ENCODE measurements at places on chromosomes 3 and 15.

- DNase-seq, result no peak
These were observed 681 bp downstream of the CHMP2B start for GRCh38 chr3:87227835-87228144.

- no peak for DNase-seq
These were observed 294.7 kb downstream of the OXSM start for GRCh38 chr3:26084629-26085028.

GRCh38 chr3:196399485-196399945, 32.7 kb downstream of the UBXN7 start:
- DNase-seq, result no peak

DNA sequence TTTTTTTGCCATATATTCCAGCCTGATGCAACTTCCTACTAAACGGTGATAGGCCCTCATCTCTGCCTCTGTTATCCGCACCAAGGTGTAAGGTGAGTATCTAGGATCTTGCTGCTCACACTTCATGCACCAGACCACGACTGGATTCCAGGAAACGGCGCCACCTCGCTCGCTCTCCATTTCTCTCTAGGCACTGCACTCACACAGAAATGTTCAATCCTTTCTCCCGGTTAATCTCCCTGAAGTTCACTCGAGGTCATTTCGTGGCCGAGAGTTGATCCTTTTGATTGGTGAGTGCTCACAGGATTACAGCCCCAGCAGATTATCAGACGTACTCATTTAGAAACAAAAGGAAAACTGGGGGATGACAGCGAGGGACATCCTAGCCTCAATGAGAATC, 28.1 kb downstream of the MCF2L2 start:
- DNase-seq, result no peak

GRCh38 chr15:65409036-65409631, 13.6 kb downstream of the IGDCC4 start:
- no peak for DNase-seq

GRCh38 chr15:53747501-53748068, 11.9 kb downstream of the WDR72 start:
- no peak for DNase-seq

GRCh38 chr3:57298041-57298440, 5.6 kb upstream of the ASB14 start:
- no peak for DNase-seq

DNA sequence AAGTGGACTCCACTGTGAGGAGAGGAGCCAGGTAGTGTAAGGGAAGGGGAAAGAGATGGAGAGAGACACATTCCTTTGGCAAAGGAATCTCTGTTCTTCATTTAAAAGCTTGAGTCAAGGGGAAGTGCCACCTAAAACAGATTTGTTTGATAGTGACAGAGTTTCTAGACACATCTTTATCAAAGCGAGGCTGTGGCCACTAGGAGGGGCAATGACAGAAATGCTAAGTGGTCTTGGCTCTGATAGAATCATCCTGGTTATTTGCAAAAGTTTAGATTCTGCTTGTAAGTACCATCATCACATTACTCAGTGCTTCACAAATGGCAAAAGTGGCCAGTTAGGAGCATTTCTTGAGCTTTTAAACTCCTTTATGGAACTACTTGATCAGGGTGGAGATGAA, 261.4 kb downstream of the CNTN3 start:
- DNase-seq, result no peak

- no peak for DNase-seq
These were observed 8.3 kb downstream of the ARL14 start for GRCh38 chr3:160685144-160685766.

DNA sequence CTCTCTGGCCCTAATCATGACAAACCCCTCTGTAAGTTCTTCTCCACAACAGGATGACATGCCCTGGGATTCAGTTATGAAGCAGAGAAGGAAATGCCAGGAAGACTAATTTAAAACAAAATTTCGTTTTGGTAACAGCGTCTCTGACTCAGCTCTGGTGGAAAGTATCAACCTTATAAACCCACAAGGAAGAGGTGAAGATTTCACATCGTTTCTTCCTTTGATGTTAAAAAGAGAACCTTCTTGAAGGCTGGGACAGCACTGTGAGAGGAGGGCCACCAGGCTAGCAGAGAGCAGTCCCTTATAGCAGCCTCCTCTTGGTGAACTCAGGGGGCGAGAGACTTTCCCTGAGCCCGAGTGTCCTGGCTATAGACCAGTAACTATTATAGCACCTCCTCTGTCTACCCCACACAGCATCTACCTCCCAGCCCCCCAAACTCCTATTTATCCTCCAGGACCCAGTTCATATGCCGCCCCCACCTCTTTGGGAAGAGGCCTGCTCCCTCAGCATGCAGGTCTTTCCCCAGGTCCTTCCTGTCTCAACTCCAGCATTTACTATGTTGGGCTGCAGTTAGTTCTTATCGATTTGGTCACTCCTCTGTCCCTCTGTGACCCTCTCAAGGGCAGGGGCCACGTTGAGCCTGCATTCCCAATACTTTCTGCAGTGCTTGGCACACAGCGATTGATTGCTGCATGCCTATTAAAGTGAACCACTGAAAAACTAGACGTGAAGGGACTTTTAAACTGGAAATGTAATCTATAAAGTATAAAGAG, 321.5 kb upstream of the ICE2 start:
- DNase-seq, result no peak

DNA sequence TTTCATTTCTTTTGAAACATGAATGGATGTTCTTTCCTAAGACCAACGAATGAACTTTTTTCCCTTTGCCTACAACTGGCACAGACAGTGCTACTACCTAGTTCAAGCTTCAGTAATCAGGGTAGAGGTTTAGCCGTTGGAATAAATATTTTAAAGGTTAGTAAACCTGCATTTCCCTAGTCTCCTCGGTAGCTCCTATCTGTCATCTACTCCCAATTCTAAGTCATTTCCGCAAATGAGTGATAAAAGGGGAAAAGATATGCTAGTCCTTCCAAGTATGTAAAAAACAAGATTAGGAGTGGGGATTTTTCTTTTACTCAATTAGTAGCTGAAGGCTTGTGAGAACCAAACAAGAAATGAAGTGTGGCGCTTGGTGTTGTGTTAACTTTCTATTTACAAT, 15.2 kb downstream of the SLTM start:
- DNase-seq, result no peak

DNA sequence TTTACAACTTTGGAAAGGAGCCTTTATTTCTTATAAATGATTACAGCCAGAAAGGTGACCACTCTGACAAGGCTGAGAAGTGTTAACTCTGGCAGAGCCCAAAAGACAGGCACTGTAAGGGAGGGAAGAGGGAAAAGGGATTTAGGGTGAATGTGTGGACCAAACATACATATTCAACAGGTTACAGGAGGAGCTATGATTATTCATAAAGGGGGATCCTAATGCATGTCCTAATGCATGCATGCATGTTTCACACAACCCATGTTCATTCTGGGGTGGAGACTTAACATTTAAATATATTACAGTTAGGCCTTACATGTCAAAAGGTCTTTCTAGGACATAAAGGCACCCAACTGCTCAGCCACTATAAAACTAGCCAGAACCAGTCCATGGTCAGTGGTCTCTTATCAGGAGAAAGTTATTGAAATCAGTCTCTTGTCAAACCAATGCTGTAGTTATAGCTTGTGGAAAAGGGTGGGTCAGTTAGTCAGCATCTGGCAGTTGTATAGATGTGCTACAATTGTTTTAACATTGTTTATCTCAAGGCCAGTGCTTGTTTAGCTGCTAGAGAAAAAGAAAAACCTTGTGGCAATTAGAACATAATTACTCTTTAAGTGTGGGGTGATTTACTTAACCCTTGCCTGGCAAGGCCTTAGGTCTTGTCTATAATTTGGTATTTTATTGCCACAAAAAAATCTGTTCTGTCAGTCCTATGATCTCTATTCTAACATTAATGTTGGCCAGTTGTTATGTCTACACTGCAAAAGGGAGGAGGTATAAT, 77.5 kb downstream of the RAD18 start:
- no peak for DNase-seq

DNA sequence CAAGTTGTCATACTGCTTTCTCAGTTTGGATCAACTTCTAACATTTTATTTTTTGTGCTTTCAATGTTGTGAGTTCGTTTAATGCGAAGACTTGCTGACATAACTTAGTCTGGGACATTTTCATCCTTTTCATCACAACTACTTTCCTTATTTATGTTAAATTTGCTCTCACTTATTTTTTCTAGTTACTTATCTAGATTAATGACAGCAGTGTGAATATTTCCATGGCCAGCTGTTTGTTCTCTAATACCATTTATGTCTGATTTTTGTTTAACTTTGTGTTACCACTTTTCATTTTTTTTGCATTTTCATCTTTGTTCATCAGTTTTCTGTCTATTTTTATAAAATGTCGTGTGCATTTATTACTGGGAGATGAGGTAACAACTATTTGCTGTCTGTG, 6.2 kb downstream of the SLC25A26 start:
- no peak for DNase-seq

GRCh38 chr3:18208856-18209255, 216.3 kb downstream of the SATB1 start:
- DNase-seq, result no peak

DNA sequence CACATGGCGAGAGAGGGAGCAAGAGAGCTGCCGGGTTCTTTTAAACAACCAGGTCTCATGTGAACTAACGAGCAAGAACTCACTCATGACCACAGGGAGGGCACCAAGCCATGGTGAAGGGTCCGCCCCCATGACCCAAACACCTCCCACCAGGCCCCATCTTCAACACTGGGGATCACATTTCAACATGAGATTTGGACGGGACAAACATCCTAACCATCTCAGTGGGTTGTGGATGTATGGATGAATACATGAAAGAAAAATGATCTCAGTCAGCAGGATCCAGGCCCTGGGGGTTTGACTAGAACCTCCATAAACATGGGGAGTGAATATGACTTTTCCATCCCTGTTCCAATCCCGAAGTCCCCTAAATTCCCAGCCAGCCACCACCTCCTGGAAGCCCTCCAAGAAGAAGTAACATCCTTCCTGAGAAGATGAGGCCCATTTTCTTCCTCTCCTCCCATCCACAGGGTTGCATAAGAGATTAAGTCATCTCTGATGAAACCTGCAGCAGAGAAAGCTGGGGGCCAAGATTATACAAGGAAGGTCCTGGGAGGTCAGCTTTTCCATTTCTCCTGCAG, 9.5 kb downstream of the CAV3 start:
- DNase-seq, result no peak

DNA sequence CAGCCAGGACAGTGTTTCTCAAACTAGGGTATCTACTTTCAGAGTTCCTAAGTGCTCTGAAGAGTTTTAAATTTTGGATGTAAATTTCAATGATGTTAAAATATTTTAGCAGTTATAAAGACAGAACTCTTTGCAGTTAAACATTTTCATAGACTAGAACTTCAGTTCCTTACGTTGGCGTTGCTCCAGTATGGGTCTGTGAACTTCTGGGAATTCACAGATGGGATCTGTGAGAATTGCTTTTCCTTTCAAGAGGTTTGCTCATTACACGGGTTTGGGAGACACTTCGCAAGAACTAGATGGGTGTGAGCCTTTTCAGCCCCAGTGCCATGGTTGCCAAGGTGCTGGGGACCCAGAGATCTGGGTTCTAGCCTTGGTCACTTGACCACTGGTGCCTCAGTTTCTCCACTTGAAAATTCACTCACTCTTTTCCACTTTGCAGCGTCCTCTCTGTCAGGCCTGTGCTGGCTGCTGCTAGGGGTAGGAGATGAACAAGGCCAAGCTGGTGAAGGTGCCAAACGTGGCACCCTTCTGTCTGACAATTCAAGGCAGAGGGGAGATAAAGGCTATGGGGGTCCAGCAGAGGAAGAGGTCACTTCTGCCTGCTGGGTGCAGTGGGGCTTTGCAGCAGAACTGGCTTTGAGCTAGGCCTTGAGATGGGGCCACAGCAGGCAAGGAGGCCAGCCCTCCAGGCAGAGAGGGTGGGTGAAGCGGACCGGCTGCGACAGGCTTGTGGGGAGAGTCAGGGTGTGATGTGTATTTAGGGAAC, 48.1 kb downstream of the EPHB3 start:
- DNase-seq, result no peak

DNA sequence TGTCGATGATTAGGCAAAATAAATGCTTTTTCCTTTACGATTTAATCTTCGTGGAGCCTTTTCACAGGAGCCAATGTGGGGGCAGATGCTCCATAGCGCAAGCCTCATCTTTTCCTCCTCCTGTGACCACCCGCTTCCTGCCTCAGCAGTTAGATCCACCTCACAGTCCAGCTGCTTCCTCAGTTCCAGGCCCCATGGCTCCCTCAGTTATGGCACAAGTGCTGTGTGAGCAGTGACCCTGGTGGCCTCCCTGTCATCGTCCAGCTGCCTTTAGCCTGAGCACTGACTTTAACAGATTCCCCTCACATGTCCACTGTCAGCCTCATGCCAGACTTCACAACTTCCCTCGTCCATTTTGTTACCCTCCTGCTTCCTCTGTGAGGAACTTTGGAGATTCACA, 424.6 kb upstream of the GBE1 start:
- no peak for DNase-seq

DNA sequence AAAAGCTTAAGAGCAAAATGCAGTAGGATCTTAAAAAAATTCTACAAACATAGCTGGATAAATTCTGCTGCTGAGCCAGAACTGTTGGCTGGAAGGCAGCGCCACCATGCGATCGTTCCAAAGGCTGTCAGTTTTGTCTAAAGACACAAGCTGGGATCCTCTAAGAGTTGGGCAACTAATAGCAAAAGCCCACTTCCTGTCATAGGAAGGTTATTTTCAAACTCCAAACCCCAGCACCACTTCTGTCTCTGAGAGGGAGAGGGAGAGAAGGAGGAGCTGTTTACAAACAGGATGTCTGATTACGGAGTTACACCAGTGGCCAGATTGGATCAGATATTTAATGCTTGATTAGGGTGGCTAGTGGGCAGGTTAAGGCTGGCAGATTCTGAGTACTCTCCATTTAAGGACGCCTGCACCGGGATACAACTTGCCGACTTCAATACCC, 44.0 kb downstream of the EIF4E3 start:
- peak; percentile 74 for DNase-seq

DNA sequence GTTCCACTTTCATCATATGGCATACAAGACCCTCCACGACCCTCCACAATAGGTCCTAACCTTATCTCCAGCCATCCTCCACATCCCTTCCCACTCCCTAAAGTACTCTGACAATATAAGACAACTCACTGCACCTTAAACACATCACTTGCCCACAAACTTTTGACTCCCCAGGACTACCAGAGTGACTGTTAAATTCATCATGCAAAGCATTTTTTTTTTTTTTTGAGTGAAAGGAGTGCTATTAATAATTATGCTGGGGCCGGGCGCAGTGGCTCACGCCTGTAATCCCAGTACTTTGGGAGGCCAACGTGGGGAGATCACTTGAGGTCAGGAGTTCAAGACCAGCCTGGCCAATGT, 55.8 kb downstream of the OSBPL10 start:
- DNase-seq, result no peak

GRCh38 chr15:100042558-100042957, 299.2 kb downstream of the ADAMTS17 start:
- DNase-seq, result no peak

- no peak for DNase-seq
These were observed 38.1 kb upstream of the SV2B start for GRCh38 chr15:91061997-91062396.

GRCh38 chr15:78345396-78346125, 5.4 kb downstream of the CRABP1 start:
- no peak for DNase-seq

- DNase-seq, result no peak
These were observed 14.9 kb downstream of the CHST2 start for GRCh38 chr3:143134471-143134870.

- DNase-seq, result no peak
These were observed 117.3 kb upstream of the SLC24A5 start for GRCh38 chr15:48003441-48003840.

Measured in dorsolateral prefrontal cortex (tissue), 122 donors.